ENCODE measurements at places on chromosomes 5 and 9.

- DNase-seq, result no peak
Observed at GRCh38 chr9:126719618-126720031, 85.2 kb upstream of the ZBTB43 start.

- DNase-seq, result no peak
Observed at GRCh38 chr5:10456583-10457420, 15.1 kb downstream of the ROPN1L start.

GRCh38 chr5:94692581-94692980 lies 74.1 kb downstream of the SLF1 start:
- no peak for DNase-seq

- no peak for DNase-seq
Observed at GRCh38 chr5:112491257-112491656, 72.2 kb upstream of the EPB41L4A start.
